ENCODE measurements at places on chromosomes 1 and 21.

DNA sequence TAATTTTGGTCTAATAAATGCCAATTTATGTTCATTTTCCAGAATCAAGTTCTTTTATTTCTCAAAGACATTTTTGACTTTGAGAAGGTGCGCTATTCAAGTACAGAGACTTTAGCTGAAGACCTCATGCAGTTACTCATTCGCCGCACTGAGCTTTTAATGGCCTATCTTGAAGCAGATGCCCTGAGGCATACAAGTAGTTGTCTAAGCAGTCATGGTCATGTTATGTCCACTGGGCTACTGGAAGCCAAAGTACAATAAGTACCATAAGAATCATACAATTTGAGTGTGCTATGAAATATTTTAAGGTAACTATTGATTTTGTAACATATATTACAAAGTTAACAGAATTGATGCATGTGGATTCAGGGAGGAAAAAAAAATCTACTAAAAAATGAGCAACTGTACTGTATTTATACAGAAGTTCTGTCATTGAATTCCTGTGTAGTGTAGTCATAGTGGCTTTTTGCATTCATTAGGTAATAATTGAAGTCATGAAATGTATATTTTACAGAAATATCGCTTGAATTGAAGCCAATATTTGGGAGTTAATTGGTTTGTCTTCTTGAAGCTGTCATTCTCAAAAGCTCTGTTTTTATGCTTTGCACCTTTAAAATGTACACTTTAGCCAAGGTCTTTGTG, 13.5 kb upstream of the NEXN start:
- DNase-seq: no peak

GRCh38 chr1:204011426-204011825, 61.5 kb upstream of the SOX13 start:
- DNase-seq: no peak

DNA sequence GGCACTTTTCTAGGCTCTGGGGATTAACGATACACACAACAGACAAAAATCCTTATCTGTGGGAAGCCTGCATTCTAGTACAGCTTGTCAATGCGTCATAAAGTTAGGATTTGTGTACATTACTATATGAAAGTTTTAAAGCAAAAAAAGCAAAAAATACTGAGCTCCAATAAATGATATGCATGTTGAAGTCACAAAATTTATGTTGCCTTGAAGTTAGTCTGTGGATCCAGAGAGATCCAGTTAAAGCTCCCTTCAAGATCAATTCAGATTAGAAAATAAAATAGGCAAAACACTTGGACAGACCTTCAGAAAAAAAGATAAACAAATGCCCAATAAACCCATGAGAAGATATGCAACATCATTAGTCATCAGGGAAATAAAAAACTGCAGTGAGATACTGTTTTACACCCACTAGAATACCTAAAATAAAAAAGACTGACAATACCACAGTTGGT, 33.1 kb upstream of the KCNQ4 start:
- no peak for DNase-seq

GRCh38 chr21:45979141-45979631, 2.4 kb upstream of the COL6A1 start:
- no peak for DNase-seq

- DNase-seq: no peak
Measured at GRCh38 chr1:57218487-57219079, 205.3 kb downstream of the DAB1 start.

DNA sequence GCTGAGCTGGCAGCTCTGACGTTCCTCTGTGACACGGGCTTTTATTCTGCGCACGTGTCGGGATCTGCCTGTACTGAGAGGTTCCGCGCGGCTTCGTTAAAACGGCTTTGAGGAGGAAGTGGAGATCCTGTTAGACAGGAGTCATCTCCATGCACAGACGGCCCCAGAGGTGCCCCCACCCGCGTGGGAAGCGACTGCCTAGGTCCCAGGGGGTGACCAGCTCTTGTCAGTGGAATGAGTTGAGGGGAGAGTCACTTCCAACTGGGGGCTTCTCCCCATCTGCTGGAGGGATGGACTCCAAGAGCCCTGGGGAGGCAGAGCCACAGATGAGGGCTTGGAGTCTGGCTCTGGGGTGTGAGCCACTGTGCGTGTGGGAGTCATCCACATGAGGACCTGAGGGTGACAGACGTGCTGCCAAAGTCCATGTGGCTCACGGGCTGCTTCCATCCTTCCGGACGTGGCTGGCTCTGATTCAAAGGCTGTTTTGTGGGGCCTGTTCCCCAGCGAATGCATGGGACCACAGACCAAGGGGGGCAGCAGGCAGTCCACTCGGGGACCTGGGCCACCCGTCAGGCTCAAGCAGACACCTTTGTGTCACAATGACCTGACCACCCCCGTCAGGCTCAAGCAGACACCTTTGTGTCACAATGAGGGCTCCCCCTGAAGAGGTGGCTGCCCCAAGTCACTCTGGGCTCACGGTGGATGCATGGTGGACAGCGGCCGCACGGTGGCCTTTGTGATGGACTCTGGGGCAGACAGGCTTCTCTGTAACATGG, 26.8 kb downstream of the PTTG1IP start:
- no peak for DNase-seq

DNA sequence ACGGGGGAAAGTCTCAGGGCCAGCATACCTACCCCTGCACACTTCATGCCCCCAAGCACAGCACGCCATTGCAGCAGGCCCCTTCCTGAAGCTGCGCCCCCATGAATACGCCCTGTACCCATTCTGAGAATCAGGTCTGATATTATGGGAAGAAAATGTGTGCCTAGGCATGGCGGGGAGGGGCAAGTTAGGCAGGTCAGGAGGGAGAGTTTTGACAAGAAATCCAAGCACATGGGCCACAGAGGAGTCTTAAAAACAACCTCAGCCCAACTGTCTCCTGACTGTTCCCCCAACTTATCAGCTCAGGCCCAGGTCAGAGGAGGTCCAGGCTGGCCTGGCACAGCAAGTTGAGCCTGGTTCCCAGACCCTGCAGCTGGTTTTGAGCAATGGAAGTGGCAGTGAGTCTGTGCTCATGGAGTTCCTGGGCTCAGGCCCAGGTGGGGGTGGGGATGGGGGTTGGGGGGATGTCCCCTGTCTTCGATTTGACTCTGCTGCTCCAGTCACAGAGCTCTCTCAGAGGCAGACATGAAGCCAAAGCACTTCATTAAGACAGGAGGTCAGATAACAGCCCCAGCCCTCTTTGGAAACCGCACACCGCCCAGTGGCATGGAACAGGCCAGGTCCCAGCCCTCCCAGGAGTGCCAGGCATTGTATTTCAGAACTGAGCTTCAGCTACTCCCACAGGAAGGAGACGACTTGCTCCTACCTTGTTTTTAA, 20.6 kb upstream of the BCAR3 start:
- peak; percentile 58 for DNase-seq

All from GM06990 (cell line).